ENCODE measurements at places on chromosomes 12 and 14.

- no peak for DNase-seq
These were observed 268.5 kb upstream of the SFSWAP start for GRCh38 chr12:131442337-131442918.

GRCh38 chr12:119725523-119725922 lies 57.6 kb downstream of the PRKAB1 start:
- DNase-seq: no peak

DNA sequence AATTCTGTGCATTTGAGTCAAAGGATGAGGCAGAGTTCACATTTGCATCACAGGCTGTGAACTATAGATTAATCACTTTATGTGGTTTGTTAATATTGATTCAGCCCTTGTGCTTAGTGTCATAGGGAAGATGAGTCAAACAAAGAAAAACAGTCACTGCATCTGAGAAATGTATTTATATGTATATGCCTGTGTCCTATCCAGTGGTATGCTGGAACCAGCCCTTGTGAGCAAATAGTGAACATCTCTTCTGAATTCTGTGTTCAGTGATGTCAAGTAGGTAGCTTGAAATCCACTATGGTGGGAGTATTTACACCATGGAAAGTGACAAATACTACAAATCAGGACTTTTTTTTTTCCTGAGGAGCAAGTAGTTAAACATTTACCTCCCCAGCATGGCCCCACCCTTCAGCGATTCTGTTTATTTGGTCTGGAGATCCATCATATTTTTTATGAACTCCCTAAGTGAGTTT lies 128.5 kb downstream of the HMGA2 start:
- DNase-seq: no peak

- no peak for DNase-seq
These were observed 333.2 kb downstream of the NPAS3 start for GRCh38 chr14:33271891-33272290.

DNA sequence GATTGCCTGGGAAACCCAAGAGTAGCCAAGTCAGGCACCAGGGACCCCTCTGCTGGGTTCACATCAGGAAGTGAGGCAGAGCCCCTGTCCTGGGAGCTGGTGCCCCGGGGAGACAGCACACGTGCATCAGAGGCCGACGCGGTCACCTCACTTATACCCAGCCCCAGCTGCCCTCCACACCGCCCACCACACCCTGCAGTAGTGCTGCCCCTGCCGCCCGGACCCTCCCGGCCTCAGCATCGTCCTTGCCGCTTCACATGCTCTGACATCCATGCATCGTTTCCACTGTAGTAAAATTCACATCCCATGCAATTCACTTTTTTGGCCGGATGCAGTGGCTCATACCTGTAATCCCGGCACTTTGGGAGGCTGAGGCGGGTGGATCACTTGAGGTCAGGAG lies 14.0 kb downstream of the MMP17 start:
- no peak for DNase-seq

GRCh38 chr14:52314595-52315354 lies 663 bp downstream of the PTGER2 start:
- peak; percentile 15 for DNase-seq

GRCh38 chr12:111785651-111786050 lies 18.9 kb downstream of the ALDH2 start:
- no peak for DNase-seq

- no peak for DNase-seq
These were observed 85.9 kb downstream of the PAX9 start for GRCh38 chr14:36747411-36748184.

- no peak for DNase-seq
These were observed 22.4 kb upstream of the CLEC2D start for GRCh38 chr12:9646794-9647781.

- no peak for DNase-seq
These were observed at the start of gene TSHR for GRCh38 chr14:80955416-80955941. TSS of gene TSHR (plus strand) at chr14:80955621. CDS start at chr14:80955681, 60 bp downstream.
